ENCODE measurements at places on chromosomes 2 and 18.

GRCh38 chr2:149613704-149614103, 26.1 kb upstream of the MMADHC start:
- DNase-seq = no peak

DNA sequence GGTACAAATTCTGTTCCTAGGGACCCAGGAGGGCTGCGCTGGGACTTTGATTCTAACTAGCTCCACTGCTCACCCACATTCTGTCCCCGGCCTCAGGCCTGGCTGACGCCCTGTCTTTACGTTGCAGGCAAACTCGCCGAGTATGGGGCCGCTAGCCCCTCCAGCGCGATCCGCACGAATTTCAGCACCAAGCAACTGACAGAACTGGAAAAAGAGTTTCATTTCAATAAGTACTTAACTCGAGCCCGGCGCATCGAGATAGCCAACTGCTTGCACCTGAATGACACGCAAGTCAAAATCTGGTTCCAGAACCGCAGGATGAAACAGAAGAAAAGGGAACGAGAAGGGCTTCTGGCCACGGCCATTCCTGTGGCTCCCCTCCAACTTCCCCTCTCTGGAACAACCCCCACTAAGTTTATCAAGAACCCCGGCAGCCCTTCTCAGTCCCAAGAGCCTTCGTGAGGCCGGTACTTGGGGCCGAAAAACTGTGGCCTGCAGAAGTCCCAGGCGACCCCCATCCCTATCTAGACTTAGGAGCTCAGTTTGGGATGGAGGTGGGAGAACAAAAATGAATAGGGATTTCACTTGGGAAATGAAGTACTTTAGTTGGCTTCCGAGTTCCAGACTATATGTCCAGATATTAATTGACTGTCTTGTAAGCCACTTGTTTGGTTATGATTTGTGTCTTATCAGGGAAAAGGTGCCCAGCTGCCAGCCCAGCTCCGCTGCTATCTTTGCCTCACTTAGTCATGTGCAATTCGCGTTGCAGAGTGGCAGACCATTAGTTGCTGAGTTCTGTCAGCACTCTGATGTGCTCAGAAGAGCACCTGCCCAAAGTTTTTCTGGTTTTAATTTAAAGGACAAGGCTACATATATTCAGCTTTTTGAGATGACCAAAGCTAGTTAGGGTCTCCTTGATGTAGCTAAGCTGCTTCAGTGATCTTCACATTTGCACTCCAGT, 1.5 kb downstream of the HOXD1 start:
- DNase-seq = no peak

- no peak for DNase-seq
These were observed 217.5 kb downstream of the CYP26B1 start for GRCh38 chr2:71930049-71930681.

DNA sequence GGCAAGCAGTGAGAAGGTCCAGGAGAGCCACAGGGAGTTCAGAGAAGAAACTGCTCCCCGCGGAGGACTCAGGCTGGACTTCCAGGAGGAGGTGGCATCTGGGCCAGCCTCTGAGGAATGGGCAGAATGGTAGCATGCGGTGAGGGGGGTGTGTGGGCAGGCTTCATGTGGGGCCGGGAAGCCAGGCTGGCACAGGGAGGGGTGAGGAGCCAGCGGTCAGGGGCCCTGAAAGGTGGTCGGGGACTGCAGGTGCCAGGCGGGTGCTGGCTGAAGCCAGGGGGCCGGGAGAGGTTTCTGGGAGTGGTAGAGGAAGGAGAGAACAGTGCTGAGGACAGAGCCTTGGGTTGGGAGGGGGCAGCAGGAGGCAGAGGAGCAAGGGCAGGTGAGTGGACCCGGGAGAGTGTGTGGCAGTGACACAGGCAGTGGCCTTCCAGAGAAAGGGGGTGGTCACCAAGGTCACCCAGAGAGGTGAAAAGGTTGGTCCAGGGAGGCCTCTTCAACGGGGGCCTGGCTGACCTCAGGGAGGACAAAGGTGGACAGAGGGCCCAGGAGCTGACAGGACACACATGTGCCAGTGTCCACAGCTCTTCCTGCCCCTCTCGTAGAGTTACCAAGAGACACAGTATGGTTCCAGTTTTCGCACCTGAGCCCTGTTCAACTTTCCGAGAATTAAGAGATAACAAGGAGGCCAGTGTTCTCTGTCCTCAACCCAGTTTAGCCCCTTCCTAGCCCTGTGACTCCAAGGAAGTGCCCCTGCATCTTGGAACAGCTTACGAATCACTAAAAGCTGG, 101.2 kb upstream of the ASB18 start:
- no peak for DNase-seq

DNA sequence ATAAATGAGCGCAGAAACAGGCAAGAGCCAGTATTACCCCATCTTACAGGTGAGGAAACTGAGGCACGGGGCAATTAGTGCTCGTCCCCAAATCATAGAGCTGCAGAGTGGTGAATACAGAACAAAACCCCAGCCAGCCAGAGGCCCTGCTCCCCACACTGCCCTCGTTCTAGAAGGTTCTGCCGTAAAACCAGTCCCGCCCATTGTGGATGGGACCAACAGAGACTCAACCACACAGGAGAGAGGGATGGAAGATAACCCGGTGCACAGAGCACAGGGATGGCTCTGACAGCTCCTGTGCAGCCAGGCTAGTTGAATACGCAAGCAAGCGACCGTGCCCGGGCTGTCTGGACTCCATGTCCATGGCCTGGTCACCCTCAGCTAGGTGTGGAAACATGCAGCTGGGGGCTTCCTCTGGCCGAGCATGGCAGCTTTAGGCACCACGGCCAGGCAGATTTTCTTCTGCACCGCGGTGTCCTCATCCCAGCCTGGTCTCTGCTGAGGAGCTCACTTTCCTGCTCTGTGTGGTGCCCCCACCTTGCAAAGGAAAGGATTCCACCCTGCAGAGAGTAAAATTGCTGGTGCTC, 146.4 kb downstream of the TPO start:
- DNase-seq = no peak

DNA sequence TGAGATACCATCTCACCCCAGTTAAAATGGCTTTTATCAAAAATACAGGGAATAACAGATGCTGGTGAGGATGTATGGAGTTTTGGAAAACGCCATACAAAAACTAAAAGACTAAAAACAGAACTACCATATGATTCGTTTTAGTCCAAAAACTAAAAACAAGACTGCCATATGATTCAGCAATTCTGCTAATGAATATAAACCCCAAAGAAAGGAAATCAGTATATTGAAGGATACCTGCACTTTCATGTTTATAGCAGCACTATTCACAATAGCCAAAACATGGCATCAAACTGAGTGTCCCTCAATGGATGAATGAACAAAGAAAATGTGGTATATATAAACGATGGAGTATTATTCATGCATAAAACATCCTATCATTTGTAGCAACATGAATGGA, 224.4 kb upstream of the MC4R start:
- DNase-seq = no peak

GRCh38 chr2:135557530-135557929, 26.2 kb downstream of the R3HDM1 start:
- DNase-seq = no peak

DNA sequence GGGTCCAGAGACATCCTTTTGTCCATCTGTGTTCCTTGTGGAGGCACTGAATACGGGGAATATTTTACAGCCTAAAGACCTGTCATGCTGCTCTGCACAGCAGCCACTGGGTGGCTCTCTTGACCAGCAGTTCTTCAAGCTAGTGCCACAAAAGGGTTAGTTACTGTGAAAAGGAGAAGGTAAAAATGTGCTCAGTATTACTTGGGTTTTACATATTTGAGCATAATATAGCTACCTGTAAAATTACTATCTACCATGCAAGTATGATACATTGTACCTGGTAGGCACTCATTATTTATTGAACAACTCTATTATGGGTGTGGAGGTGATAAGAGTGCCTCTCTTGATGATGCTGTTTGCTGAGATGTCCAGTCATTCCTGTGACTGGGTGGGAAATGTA, 23.6 kb downstream of the FZD5 start:
- DNase-seq = peak; percentile 65

- DNase-seq = peak; percentile 15
These were observed 127.9 kb downstream of the UXS1 start for GRCh38 chr2:106065983-106066820.

DNA sequence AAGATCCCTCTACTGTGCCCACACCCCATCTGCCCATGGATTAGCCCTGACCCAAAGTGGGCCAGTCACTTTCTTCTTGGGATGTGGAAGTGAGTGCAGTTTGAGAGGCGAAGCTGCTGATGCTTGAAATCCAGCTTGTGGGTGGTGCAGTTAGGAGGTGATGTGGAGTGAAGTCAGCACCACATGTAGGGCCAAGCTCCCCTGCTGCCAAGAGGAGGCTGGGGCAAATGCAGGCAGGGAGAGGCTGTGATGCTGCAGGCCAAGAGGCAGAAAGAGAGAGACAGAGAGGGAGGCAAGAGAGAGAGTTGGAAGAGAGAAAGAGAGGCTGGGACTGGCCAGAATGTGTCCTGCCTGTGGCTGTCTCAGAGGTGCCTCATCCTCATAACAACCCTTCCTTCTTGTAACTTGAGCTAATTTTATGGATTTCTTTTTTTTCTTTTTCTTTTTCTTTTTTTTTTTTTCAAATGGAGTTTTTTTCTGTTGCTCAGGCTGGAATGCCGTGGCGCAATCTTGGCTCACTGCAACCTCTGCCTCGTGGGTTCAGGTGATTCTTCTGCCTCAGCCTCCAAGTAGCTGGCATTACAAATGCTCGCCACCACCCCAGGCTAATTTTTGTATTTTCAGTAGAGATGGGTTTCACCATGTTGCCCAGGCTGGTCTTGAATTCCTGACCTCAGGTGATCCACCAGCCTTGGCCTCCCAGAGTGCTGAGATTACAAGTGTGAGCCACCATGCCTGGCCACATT, 35.3 kb upstream of the CAB39 start:
- DNase-seq = no peak

GRCh38 chr2:25816249-25816648, 62.0 kb downstream of the ASXL2 start:
- no peak for DNase-seq

- DNase-seq = no peak
These were observed 644 bp downstream of the ABCG5 start for GRCh38 chr2:43837831-43838559.

- DNase-seq = no peak
These were observed 227.7 kb upstream of the BOD1L2 start for GRCh38 chr18:56919190-56919589.

DNA sequence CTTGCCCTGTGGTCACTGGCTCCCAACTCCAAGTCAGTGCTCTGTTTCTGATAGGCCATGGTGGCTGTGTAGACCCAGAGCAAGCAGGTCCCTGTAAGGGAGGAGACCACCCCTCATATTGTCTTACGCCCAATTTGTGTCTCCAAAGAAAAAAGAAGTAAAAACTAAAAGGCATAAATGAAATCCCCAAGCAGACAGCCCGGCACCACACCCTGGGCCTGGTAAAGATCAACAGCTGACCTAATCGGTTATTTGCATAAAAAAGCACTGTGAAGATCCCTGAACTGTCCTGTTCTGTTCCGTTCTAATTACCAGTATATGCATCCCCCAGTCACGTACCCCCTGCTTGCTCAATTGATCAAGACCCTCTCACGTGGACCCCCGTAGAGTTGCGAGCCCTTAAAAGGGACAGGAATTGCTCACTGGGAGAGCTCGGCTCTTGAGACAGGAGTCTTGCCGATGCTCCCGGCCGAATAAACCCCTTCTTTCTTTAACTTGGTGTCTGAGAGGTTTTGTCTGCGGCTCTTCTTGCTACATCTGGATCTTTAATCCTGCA, 364.1 kb upstream of the HS6ST1 start:
- DNase-seq = no peak

DNA sequence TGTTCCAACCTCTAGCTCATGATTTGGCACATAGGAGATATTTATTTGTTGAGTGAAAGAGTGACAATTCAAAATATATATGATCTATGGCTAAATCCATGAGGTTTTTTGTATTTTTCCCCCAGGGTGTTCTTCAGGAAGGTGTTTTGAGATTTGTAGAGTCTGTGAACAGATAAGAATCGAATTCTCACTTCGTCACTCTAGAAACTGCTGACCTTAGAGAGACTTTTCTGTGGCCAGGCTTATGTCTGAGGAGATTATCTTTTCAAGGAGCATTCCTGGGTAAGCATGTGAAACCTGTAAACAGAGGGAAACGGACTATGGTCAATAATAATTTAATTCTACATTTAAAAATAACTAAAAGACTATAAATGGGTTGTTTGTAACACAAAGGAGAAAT, 849 bp upstream of the ITGB6 start:
- DNase-seq = no peak

GRCh38 chr2:8582191-8582590, 99.7 kb upstream of the ID2 start:
- no peak for DNase-seq

- DNase-seq = no peak
These were observed 56.7 kb upstream of the DSC1 start for GRCh38 chr18:31219395-31219794.

GRCh38 chr2:36707050-36707449, 10.5 kb downstream of the VIT start:
- DNase-seq = no peak

DNA sequence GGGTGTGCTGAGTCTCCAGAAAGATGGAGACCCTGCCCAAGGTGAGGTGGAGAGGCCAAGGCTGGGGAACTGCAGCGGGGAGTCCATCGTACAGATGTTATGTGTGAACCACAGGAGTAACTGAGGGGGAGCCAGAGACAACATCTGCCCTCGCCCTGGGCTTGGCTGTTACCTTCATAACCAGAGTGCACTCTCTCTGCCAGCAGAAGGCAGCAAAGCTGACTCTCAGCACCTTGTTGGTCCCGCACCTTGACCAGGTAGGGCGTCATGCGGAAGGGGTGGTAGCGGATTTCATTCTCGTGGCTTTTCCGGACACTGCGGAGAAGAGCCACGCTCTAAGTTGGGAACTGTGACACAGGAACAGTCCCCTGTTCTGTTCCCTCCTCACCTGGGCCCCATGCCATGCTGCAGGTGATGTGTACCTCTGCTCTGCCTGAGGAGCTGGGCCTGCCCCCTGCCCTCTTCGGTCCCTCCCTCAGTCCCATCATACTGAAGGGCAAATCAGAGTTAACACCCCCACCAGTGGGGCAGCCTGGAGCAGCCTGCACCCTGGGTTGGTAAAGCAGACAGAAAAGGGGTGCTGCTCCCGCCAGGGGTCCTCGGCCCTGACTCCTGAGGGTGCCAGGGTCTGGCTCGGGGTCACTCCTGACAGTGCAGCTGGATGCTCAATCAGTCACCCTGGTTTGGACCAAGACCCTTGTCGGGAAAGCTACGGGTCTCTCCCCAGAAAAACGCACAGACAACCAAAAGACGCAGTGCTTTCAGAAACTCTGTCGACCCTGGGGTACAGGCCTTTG, 20.3 kb downstream of the PER2 start:
- no peak for DNase-seq

GRCh38 chr2:145692971-145693478, 1173.1 kb upstream of the ZEB2 start:
- DNase-seq = no peak
